ENCODE measurements at places on chromosomes 7 and 10. TPM values are rescaled to one million over a fixed set of nuclear protein-coding genes. Genes with fewer than 3 reads are reported as not detected.
A peak's percentile ranks its signal among the peaks of the same experiment; 100 is the strongest.

DNA sequence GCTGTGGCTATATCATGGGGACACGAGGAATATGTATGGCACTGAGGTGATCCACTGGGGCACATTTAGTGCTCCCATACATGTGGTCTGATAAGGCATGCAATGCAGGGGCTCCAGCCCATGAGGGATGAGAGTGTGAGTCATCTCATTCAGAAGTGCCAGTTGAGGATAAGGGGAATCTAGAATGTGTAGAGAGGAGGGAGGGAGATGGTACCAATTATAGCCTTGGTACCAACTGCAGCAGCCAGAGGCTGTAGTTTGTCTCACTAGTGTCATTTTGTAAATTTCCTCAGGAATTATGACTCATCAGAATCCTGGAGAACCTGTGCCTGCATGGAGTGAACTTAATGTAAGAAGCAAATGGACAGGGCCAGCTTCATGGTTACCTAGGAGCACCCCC is 46.2 kb downstream of the LAMB4 start:
- DNase-seq = no peak

GRCh38 chr7:91634485-91635177 is 245.9 kb downstream of the MTERF1 start:
- DNase-seq = no peak

DNA sequence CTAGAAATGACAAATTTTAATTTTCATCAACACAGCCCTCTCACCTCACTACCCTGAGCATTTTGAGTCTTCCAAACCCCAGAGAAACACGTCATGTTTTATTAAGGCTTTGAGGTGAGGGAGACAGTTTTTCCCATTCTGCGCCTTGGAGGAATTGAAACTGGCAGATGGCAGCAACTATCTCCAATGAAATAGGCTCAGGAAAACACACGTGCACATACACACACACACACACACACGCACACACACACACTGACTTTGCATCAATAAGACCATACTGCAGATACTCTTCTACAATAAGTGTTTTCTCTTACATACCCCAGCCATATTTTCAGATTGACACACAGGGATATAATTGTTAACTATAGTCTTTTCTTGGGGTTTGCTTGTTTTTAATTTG is 3.2 kb upstream of the SFTPA2 start:
- DNase-seq = no peak

- DNase-seq = peak; percentile 88
These were observed 14.8 kb upstream of the WNT16 start for GRCh38 chr7:121313793-121314676.

DNA sequence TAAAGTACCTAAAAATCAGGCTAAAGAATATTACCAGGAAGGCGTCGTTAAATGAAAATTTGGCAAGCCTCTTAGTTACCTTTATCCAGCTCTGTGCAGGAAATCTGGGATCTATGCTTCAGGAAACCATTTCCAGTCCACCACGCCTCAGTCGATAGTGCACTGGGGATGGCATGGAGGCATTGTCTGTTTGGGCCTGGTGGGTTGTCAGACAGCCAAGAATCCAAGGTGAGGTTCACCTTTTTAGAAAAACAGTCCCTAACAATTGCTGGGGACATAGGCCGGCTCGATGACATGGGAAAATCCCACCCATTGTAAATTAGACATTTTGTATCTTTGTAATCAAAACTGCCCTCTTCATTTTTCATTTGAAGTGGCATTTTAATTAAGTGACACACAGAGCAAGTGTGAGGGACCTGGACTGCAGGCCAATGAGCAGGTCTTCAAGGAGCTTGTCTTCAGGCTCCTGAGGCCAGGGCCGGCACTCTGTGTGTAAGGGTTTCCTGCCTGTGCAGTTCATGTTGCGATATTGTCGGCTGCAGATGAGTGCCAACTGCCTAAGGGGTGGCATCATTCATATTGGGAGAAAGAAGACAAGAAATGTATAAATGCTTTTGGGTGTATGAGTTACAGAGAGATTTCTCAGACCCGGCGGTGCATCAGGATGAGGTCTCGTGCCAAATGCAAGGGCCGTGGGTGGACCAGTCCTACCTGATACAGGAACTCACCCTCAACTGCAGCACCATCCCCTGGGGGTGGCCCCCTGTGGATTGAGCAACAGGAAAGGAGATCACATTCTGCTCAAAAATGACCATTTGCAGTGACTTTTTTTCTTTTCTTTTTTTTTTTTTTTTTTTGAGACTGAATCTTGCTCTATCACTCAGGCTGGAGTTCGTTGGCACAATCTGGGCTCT is 80.8 kb downstream of the PTPRE start:
- DNase-seq = no peak

- DNase-seq = no peak
These were observed 28.5 kb downstream of the NRBF2 start for GRCh38 chr10:63161592-63161991.

DNA sequence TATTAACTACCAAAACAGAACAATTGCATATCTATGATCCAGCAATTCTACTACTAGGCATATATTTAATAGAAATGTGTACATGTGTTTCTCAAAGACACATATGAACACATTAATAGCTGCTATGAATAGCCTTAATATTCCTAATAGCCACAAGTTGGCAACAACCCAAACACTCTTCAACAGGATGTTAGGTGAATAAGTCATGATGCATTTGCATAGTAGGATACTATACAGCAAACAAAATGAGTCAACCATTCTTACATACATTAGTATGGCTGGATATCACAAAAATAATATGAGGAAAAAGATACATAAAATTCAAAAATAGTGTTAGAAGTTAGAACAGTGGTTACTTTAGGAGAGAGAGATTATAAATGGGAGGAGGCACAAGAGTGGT is 26.8 kb upstream of the ZNF746 start:
- DNase-seq = no peak

- DNase-seq = no peak
These were observed 25.7 kb upstream of the FAM133B start for GRCh38 chr7:92615861-92616260.

DNA sequence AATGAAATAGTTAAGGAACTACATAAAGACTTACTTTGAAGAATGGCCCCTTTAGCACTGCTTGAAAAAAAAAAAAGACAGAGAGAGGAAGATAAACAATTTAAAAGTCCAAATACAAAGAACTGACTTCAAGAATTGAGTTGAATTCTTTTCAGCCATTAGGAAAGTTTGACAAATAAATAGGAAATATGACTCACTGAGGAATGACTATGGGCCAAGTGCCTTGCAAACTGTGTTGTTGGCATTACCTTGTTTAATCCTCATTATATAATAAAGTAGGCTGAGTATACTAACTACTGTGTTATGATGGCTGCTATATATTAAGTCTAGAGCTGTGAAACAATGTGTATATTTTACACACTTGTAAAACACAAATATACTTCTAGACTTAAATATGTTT is 151.1 kb downstream of the ELMO1 start:
- DNase-seq = no peak

- DNase-seq = no peak
These were observed 90.2 kb downstream of the UBE3C start for GRCh38 chr7:157228864-157229422.

DNA sequence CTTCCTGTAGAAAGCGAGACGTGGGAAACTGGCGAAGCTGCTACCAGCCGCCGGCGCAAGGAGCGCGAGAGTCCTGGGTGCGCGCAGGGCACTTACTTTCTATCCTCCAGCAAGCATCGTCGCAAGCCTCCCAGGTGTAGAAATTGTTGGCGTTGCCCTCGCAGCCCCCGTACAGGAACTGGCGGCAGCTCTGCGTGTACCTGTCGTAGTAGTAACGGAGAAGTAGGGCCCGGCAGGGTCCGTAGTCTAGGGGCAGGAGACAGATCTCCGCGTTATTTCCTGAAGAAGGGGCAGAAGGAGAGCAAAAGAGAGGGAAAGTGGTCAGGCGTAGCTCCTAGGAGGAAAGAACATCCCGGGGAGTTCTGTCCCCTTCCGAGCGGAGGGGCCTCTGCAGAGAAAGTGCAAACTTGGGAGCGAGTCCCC is 501 bp downstream of the TFPI2 start:
- DNase-seq = no peak

- DNase-seq = no peak
These were observed 118.9 kb upstream of the NRP1 start for GRCh38 chr10:33453081-33454025.

- DNase-seq = no peak
These were observed 44.9 kb upstream of the UBN2 start for GRCh38 chr7:139186146-139186545.

- DNase-seq = peak; percentile 46
These were observed 41.5 kb upstream of the SLC39A12 start for GRCh38 chr10:17910125-17910789.

- DNase-seq = no peak
These were observed 67.1 kb downstream of the ADCYAP1R1 start for GRCh38 chr7:31119249-31119648.

GRCh38 chr7:39539816-39540215 is 26.4 kb upstream of the YAE1 start:
- DNase-seq = no peak

DNA sequence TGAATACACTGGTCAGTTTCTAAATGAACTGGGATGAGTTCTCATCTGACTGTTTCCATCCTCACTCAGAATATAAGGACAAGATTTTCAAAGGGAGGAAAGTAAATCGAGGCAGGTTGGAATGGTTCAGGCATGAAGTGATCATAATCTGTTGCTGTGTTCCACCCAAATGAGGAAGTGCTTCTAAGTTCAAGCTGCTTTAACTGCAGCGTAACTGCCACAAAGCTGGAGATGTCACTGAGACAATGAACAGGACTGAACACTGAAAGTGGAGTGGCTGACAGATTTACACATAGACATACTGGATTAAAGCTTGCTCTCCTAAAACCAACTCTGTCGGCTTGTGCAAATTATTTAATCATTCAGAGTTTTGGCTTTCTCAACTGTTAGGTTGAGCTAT is 66.6 kb downstream of the GPR37 start:
- DNase-seq = no peak

GRCh38 chr10:117425974-117426566 is 50.8 kb upstream of the PDZD8 start:
- DNase-seq = no peak

- DNase-seq = no peak
These were observed 506.7 kb downstream of the GRID1 start for GRCh38 chr10:85859859-85860258.

DNA sequence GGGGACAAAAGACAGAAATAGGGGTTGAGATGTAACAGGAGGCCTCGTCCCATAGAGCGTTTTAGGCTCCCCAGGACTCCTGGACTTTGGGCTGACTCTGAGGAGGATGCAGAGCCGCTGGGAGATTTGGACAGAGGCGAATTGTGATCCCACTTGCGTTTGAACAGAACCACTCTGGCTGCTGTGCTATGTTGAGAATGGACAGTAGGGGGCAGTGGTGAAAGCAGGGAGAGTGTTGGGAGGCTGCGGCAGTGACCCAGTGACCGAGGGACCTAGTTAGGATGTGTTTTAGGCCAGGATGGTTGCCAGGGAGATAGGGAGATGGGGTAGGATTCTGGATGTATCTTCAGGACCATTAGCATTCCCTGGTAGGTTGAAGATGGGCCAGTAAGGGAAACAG is 271.6 kb downstream of the CCDC3 start:
- DNase-seq = no peak

DNA sequence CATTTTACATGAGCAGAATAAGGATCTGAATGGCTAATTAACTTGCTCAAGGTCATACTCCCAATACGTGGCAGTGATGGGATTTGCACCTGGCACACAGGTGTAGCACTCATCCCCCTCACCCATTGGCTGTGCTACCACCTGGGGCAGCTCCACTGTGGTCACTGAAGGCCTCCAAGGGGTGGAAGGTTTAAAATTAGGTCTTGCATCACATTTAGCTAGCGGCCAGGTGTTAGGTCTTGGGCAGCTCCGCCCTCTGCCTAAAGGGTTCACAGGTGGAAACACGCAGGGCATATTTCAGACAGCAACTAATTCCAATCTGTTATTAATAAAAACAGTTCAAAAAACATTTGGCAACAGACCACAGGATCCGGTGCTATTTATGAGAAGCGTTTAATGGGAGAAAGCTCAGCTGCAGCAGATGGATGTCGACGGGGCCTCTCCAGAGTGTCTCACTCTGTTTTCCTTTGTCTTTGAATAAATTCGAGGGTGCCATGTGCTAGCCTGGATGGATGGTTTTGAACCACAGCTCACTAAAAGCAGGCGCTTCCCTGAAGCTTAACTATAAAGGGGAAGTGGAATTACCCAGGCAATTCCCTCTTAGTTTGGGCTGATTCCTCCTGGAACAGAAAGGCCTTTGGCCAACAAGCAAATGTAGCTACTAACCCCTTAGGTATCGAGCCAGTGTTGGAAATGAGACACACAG is 1017.6 kb downstream of the TYW1 start:
- no peak for DNase-seq

GRCh38 chr7:17487343-17487742 is 188.9 kb downstream of the AHR start:
- DNase-seq = no peak

GRCh38 chr10:107749235-107749634 is 584.7 kb upstream of the SORCS1 start:
- no peak for DNase-seq

- DNase-seq = no peak
These were observed 83.5 kb downstream of the BRAF start for GRCh38 chr7:140841166-140841715.

DNA sequence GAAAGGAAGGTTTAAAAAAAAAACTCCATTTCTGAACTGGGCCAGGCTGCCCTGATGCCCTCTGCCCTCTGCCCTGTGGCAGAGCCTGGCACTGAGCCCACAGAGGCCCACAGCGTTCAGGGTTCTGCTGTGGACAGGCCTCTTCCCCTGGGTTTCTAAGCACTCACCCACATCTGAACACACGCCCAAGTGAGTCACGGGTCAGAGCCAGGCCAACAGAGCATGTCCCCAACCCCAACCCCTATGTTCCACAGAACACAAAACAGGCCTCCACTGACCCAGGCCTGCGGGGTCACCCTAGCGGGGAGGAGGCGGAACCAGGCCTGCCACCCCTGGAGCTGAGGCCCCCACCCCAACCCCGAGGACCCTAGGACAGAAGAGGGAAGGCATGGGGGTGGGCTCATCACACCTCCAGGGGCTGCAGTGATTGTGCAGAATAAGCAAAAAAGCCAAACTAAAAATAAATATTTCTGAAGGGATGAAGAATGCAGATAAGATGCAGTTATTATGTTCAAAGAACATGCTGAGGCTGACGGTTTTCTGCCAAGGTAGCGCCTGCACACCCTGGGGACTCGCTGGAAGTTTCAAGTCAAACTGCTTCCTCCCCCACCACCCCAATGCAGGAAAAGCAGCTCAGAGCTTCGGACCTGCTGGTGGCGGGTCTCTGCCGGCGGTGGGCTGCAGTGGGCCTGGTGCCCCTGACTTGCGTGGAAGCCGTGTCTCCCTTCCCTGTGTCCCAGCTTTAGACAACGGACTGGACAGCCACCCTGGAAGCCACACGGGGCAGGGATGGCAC is 5.4 kb downstream of the WDR86 start:
- peak; percentile 19 for DNase-seq

TMEM26 gene
- total RNA-seq = not detected

HOXA1 gene
- total RNA-seq = 2.8 TPM

AEBP1 gene
- total RNA-seq = 0.49 TPM

ADAMTS14 gene
- 13.2 TPM for total RNA-seq

TSPAN15 gene
- 16.0 TPM for total RNA-seq

CCL24 gene
- not detected for total RNA-seq

PAPOLB gene
- 0.20 TPM for total RNA-seq
